ENCODE measurements at places on chromosomes 6 and 20.

- no peak for DNase-seq
These were observed 59.4 kb downstream of the PLCG1 start for GRCh38 chr20:41196653-41197225.

DNA sequence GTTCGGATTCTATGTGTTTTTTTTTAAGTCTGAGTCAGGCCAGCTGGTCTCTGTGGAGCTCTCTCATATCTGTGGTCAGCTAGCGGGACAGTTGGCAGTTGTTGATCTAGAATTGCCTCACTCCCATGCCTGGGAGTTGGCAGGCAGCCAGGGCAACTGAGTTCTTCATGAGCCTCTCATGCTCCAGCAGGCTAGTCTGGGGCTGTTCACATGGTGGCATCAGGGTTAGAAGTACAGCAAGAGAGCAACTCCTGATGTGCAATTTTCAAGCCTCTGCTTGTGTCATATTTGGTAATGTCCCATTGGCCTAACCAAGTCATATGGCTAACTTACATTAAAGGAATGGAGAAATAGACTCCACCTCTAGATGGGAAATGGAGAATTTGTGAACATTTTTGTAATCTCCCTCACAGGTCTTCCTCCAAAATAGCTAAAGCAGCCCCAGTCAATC is 6.7 kb upstream of the IFT52 start:
- peak; percentile 56 for DNase-seq

DNA sequence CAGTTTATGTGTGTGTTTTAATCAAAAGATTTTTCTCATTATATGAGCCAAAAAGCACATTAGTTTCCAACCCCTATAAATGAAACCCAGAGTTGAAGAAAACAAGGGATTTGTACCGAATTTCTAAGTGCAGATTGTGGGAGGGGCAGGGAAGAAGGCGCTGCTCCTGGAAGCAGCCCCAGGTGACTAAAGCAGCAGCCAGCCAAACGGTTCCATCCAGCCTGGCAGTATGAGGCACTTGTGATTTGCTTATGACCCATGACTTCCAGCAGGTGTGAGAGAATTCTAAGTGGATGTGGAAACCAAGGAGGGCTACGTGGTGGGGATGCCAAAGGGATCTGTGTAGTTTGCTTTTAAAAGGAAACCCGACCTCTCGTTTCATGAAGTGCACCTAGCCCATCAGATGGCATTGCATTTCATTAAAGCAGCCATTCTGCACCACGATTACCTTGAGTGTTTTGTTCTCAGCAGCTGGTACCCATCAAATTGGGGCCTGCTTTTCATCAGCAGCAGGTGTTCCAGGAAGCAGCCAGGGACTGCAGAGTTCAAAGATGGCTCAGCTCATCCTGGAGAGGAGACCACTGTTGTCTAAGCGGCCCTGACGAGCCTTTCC is 79.1 kb downstream of the DTD1 start:
- DNase-seq = no peak

- DNase-seq = peak; percentile 13
These were observed 151.3 kb upstream of the QKI start for GRCh38 chr6:163263196-163263595.

- DNase-seq = no peak
These were observed 148.3 kb upstream of the TBX18 start for GRCh38 chr6:84912472-84913322.

GRCh38 chr20:17859002-17859615 is 109.5 kb downstream of the SNX5 start:
- no peak for DNase-seq

DNA sequence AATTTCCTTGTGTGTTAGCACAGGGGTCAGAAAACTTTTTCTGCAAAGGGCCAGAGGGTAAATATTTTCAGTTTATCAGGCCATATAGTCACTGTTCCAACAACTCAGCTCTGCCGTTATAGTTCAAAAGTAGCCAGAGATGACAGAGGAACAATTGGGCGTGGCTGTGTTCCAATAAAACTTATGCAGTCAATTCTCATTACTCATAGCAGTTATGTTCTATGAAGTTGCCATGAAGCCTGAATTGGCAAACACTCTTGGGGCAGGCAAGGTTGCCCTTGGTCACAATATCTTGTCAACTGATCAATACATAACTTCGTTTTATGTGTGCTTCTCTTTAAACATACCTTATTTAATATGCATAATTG is 304.2 kb downstream of the TFAP2C start:
- DNase-seq = no peak

DNA sequence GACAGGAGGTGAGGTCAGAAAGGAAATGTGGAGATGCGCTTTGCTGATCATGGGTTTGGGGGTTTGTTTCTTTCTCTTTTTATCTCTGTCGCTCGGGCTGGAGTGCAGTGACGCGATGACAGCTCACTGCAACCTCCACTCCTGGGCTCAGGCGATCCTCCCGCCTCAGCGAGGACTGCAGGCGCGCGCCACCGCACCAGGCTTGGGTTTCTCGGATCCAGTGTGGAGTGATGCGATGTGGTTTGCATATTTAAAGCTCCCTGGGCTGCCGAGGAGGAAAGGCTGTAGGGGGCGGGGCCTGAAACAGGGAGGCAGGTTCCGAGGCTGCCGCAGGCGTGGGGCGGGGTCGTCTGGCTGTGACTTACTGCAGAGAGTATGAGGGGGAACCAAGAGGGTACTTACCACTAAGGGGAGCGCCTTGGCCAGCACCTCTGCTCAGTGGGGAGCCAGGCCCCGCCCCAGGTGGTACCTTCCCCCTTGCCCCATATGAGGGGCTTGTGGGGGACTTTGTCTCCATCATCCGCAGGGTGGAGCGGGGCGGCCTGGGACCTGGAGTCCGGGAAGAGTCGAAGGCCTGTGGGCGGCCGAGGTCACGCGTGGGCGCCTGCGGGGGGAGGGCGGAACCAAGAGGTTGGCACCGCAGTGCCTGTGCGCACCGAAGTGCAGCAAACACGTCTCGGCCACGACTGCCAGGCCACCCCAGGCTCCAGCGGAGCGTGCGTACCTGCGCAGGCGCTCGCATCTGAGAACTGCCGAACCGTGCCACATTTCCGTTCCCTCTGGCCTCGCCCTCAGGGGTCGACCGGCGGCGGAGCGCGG is 12.7 kb upstream of the BAK1 start:
- DNase-seq = peak; percentile 58

DNA sequence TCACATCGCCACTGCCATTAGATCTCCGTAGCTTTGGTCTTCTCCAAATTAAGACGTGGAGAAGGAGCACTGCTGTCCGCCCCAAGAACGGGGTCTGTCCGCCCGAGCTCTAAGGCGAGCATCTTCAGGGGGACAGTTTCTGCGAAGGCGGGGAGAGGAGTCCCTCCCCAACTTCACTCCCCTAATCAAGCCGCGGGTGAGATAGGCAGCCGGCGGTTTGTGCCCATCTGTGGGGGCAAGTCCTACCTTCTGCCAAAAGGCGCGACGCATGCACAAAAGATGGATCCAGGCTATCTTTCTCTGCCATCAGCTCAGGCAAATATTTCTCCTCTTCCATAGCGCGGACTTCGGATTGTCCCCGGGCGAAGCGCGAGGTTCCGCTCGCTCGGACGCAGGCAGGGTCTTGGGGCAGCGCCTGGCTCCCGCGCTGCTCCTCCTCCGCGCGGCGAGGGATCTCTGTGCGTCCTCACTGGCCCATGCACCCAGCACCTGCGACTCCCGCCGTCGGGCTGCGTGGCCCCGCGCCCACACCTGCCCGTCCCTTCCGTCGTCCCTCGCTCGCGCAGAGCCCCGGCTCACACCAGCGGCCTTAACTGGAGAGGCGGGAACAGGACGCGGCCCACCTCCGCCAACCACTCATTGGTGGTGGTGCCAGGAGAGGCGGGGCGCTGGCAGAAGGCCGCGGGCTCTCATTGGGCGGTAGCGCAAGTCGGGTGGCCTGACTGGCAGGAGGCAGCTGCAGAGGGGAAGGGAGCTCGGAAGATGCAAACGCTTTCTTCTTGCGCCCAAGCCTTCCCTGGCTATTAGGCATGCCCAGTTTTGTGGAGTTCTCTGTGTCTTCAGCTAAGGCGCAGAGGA is at the start of gene KHDRBS2:
TSS of gene KHDRBS2 (minus strand) at position 614 of the 858 bp plus-strand sequence.
- DNase-seq = no peak

DNA sequence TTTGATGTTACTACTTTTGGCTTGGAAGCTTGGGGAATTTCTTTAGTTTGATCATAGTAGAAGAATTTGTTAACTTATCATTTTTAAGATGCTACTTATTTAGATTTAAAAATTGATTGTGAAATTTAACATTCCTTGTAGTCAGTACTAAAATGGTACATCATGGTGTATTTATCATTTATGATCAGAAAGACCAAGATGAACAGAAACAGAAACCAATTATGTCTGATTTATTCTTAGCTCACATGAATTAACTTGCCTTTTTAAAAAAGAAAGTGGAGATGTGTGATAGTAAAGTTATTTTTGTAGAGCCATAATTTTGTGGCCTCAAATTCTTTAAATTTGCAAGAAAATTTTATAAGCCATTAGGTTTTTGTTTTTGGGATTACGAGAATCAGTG is 77.6 kb downstream of the LIN28B start:
- DNase-seq = no peak
